ENCODE measurements at places on chromosomes 11 and 22. TPM values are rescaled to one million over a fixed set of nuclear protein-coding genes. Genes with fewer than 3 reads are reported as not detected.

The INS gene
- total RNA-seq, result not detected

The KRTAP5-7 gene
- 1.7 TPM for total RNA-seq

- DNase-seq, result no peak
Measured at GRCh38 chr11:88414981-88415413, 77.5 kb upstream of the CTSC start.

- peak; percentile 54 for DNase-seq
Measured at GRCh38 chr11:72782081-72782920, 11.5 kb downstream of the STARD10 start.

- DNase-seq, result no peak
Measured at GRCh38 chr11:92658733-92659132, 310.7 kb upstream of the MTNR1B start.

GRCh38 chr11:125079878-125080530 is 16.9 kb downstream of the SLC37A2 start:
- DNase-seq, result no peak

GRCh38 chr11:96538622-96539021 is 148.8 kb downstream of the JRKL start:
- DNase-seq, result no peak

- DNase-seq, result no peak
Measured at GRCh38 chr22:48186146-48186790, 1423.8 kb downstream of the TBC1D22A start.
